ENCODE measurements at places on chromosomes 2 and 18. TPM values are rescaled to one million over a fixed set of nuclear protein-coding genes. Genes with fewer than 3 reads are reported as not detected.

DNA sequence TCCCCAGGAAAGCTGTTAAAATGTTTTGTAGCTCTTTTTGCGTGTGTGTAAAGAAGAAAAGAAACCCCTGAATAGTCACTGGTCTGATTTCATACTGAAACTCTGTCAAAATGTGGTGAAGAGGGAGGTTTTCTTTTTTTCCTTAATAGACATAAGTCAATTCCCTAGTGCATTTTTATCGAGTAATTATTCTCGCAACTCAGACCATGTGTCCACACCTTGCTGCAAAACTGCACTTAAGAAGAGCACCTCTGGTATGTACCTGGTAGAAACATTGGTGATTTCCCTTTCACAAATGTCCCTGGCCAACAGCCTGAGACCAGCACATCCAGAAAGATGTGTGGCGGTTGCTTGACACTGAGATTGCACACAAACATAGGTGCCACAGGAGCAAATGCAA lies 159.9 kb downstream of the ZNF521 start:
- no peak for DNase-seq

Gene ITGAV
- total RNA-seq = 170 TPM

- peak; percentile 92 for DNase-seq
These were observed 128.1 kb downstream of the BIRC6 start for GRCh38 chr2:32484937-32485336.

- no peak for DNase-seq
These were observed 22.8 kb downstream of the ACMSD start for GRCh38 chr2:134861173-134861572.

- DNase-seq = no peak
These were observed 16.4 kb downstream of the THADA start for GRCh38 chr2:43579275-43579981.

- no peak for DNase-seq
These were observed 89.2 kb upstream of the ITGA4 start for GRCh38 chr2:181367906-181368435.

- no peak for DNase-seq
These were observed 103.3 kb downstream of the RNF144A start for GRCh38 chr2:7020468-7020867.

DNA sequence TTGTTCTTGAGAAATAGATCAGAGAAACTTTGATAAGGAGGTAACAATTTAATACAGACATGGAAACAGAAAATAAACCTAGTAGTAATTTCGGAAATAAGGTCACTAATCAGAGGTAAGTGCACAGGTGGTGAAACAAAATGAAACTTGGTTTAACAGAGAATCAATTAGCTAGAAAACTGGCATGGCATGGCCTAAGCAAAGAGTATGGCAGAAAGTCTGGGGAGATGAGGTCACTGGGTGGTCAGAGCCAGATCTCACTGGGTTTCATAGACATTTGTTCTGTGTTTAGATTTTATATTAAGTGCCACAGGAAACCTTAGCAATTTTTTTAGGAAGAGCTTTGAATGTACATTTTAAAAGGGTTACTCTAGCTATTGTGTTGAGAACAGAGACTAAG lies 1216.0 kb upstream of the PIK3C3 start:
- no peak for DNase-seq

Gene TMEM178A
- 0.10 TPM for total RNA-seq

Gene MTA3
- 22.9 TPM for total RNA-seq

Gene TCF7L1
- total RNA-seq = 0.39 TPM

GRCh38 chr18:63111671-63112402 lies 207.7 kb downstream of the BCL2 start:
- no peak for DNase-seq
